ENCODE measurements at places on chromosomes 7 and 10.

GRCh38 chr7:142298627-142299026 is 40.8 kb upstream of the PRSS58 start:
- DNase-seq = no peak

DNA sequence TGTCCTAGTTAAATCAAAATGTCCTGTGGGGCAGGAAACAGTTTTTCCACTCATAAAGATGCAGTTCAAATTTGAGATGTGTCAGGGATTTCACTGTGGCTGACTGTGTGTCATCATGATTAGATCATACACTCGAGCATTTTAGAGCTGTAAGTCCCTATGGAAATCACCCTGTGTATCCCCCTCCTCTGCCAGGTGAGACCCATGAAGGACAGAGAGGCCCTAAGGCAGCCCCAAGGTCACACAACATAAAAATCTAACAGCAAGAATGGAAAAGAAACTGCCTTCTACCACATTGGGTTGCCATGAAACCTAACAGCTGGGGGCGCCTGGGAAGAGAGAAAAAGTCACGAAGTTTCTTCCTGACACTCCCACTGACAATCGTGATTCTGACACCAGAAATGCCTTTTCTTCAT is 135.8 kb downstream of the KCNMA1 start:
- DNase-seq = no peak

DNA sequence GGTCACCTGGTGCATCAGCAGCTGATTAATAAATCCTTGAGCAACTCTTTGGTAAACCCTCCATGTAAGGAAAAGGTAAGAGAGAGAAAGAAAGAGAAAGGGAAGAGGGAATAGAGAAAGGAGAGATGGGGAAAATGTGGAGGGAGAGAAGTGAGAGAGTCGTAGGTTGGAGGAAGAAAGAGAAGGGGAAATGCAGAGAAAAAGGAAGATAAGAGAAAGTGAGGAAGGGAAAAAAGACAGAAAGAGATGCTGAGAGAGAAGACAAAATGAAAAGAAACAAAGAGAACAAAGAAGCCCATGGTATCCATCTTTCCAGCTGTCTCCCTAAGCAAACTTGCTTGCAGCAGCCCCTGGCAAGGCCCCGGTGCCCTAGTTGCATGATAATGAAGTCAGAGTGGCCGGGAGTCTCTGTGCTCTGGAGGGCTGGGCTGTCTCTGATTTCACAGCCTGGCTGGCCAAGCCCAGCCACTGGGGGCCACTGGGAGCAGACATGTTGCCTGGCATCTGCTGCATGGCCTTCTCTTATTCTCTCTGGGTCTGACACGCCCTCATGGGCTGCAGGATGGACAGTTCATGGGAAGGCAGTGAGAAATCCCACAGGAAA is 48.4 kb downstream of the PRR15 start:
- no peak for DNase-seq

GRCh38 chr7:107560898-107561516 is 2.7 kb downstream of the COG5 start:
- no peak for DNase-seq

DNA sequence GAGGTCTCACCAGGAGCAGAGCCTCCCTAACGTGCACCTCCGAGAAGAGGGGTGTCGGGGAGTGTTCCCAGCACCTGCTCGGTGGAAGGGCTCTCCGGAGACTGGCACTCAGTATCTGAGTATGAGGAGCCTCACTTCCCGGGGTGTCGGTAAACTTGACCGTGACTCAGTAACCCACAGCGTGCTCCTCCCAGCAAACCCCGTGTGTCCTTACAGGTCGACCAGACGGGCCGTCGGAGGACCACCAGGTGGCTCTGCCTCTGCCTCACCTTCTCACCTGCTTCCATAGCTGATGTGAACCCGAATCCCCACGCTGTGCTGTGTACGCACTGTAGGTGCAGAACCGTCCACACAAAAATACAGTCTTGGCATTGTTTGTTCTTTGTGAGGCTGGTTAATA is 29.0 kb upstream of the KNDC1 start:
- no peak for DNase-seq

- DNase-seq = no peak
Measured at GRCh38 chr7:1305873-1306272, 73.2 kb downstream of the UNCX start.

- no peak for DNase-seq
Measured at GRCh38 chr7:131844369-131844768, 287.9 kb upstream of the PODXL start.

DNA sequence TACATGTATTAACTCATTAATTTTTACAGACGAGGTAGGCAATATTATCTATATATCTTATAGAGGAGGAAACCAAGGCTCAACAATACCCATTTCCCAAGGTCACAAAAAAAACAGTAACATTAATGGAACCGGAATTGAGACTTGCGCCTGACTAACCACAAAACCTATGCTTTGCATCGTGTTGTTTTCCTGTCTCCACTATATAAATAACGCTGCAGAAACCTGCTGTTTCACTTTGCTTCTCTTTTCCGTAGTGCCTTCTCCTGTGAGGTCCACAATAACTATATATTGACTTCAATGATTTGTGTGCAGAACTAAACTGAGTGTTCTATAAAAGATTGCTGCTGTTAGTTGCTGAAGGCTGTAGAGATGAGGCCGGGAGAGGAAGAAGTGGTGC is 97.7 kb upstream of the RPA3 start:
- DNase-seq = no peak

GRCh38 chr7:41861642-41862041 is 158.8 kb upstream of the INHBA start:
- no peak for DNase-seq

GRCh38 chr10:37489658-37490003 is 364.2 kb downstream of the ANKRD30A start:
- DNase-seq = no peak

GRCh38 chr10:78953799-78954297 is 114.9 kb upstream of the ZMIZ1 start:
- no peak for DNase-seq

GRCh38 chr10:78371136-78371535 is 337.5 kb downstream of the RPS24 start:
- DNase-seq = no peak

- no peak for DNase-seq
Measured at GRCh38 chr10:132143162-132143561, 43.6 kb upstream of the DPYSL4 start.

DNA sequence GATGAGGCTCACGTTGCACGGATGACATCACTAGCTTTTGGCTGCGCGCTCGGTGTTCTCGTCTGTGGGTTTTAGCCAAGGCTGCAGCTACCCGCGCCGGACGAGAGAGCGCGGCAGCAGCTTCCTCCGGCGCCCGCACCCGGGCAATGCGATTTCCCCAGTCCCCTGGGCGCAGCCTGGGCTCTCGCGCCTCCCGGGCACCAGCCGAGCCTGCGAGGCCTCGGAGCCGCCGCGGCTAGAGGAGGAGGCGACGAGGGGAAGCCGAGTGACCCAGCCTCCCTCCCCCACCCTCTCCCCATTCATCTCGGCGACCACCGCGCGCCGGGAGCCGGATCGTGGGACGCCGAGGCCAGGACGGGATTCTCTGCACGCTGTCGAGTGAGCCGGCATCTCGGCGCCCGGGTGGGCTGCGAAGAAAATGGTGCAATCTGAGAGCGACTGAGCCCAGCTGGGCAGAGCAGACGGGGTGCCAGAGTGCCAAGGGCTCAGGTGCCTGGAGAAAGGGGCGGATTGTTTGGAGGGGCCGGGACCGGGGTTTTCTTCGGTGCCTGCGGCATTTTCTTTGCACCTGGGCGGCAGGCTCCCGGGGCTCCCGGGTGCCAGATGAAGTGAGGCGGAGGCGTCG is 1.2 kb upstream of the TMEM178B start:
- no peak for DNase-seq

DNA sequence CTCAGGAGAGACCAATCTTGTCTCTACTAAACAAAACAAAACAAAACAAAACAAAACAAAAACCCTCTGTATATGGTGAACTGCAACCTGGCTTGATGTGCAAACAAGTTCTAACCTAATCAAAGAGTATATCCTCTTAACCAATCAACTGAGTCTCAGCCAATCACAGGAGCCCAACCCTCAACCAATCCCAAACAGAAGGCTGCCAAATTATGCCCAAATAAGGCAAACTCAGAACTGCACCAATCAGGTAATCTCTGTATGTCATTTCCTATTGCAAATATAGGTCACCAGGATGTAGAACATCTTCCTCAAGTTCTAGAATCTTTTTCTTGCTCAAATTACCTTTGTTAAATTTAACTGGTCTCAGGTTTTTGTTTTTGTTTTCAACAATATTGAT is 5.2 kb downstream of the FAM133B start:
- DNase-seq = no peak

DNA sequence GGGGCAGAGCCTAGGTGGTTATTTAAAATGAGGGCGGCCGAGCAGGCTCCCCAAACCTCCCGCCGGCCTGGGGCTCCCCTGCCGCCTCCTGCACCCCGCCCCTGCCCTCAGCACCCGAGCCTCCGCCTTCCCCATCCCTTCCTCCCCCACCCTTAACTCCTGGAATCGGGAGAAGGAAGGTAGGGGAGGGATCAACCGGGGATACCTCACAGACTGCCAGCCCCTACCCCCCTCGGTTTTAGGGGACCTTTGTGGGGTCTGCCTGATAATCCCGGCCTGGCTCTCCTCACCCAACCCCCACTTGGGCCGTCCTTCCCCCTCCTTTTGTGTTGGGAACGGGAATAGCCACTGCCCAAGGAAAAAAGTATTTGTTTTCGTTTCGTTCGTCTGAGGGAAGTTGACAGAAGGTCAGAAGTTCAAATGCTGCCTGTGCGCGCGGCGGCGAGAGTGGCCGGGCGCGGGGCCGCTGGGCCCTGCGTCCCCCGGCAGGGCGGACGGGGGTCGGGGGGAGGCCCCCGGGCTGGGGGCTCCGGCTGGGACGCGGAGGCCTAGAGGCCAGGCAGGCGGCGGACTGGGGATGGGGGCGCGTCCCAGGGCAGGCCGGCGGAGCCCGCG is 2.8 kb downstream of the SHH start:
- no peak for DNase-seq

- DNase-seq = no peak
Measured at GRCh38 chr7:46153583-46153950, 232.5 kb upstream of the IGFBP3 start.

- DNase-seq = no peak
Measured at GRCh38 chr7:147937428-147937827, 653.1 kb upstream of the C7orf33 start.

DNA sequence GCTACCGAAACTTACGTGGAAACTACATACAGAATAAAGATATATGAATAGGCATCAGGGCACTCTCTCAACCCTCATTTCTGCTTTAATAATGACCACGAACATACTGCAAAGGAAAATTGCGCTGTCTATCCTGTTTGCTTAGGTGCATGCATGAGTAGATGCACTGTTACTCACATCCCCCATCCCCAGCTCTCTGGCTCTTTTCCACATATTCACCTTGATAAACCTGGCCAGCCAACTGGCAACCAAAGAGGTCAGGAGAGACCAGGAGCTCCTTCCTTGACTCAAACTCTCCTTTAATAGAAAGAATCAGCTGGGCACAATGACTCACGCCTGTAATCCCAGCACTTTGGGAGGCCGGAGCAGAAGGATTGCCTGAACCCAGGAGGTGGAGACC is 29.6 kb downstream of the HIBADH start:
- no peak for DNase-seq

DNA sequence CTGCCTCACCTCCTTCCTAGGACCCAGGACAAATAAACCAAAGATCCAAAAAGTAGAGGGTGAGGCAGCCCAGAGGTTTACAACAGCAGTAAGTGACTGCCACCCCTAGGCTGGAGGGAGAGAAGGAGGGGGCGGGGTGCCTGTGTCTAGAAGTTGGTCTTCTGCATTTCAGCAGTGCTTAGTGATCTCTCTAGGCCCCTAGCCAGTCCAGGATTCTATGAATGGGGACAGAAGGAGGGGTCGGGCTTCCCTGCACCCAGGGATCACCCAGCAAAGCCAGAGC is 62.8 kb upstream of the KDM7A start:
- DNase-seq = no peak

- no peak for DNase-seq
Measured at GRCh38 chr7:21542891-21543527, at the start of gene DNAH11. DNAH11 (plus strand) TSS chr7:21543039; CDS start chr7:21543246, 207 bp downstream.

DNA sequence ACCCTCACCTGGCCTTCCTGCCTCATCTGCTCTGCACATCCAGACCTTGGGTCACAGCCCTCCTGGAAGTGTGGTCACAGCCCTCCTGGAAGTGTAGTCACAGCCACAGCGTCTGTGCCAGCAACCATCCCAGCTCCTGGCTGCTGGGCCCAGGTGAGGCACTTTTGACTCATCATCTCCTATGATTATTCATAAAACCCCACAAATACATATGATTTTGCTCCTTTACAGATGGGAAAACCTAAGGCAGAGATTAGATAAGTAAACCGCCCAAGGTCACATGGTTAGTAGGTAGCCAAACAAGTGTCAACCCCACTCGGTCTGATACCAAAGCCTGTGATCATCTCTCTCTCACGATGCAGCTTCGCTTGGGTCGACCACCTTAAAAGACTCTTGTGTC is 94.3 kb downstream of the PRLHR start:
- DNase-seq = no peak

GRCh38 chr10:110764378-110764777 is 107.3 kb upstream of the PDCD4 start:
- DNase-seq = no peak

GRCh38 chr10:58414270-58415041 is 29.2 kb downstream of the TFAM start:
- no peak for DNase-seq

DNA sequence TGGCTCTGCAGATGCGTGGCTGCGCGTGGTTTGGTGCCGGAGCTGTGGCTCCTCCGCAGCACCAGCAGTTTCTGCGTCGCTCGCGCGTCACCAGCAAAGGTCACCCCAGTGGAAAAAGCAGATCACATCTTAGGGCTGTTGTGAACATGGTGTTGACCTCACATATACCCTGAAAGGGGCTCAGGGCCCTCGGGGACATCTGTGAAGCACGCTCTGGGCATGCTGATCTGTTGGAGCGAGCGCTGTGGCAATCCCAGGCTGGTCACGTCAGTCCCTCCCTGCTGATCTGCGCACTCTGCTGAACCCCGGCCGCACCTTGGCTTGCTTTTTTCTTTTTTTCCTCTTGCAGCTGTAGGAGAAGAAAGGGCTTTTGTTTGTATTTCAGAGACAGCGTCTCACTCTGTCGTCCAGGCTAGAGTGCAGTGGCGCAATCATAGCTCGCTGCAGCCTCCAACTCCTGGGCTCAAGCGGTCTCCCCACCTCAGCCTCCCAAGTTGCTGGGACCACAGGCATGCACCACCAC is 33.3 kb upstream of the AP5Z1 start:
- DNase-seq = no peak

- no peak for DNase-seq
Measured at GRCh38 chr7:82598958-82599357, 155.4 kb upstream of the CACNA2D1 start.

- no peak for DNase-seq
Measured at GRCh38 chr7:150371996-150372270, 3.3 kb downstream of the REPIN1 start.

GRCh38 chr10:83820033-83820432 is 319.3 kb upstream of the GHITM start:
- DNase-seq = no peak

- DNase-seq = no peak
Measured at GRCh38 chr7:34747867-34748727, 90.1 kb downstream of the NPSR1 start.

All from stimulated activated CD8-positive, alpha-beta memory T cell treated with anti-CD3 and anti-CD28 coated beads, Interleukin-7, amount 100 ng/mL, for 1 hour (primary cell).